ENCODE measurements at places on chromosomes 2 and 18. TPM values are rescaled to one million over a fixed set of nuclear protein-coding genes. Genes with fewer than 3 reads are reported as not detected.

GRCh38 chr18:24964216-24964615 lies 387.8 kb downstream of the ZNF521 start:
- DNase-seq, result peak; percentile 43

DNA sequence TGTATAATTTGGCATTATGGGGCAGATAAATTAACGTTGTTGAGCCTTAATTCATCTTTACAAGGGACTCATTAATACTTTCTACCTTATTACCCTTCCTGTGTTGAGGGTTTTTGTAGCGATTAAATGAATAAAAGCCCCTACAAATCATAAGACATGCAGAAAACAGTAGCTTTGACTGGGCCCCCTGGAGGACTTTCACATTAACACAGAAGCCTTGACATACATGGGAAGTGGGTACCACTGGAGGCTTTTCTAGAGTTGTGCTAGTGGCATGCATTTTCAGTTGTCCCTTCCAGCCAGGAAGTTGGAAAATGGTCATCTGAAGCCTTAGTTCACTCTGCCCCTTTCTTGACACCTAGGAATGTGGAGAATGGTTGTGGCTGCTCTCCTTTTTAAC lies 30.2 kb downstream of the MTA3 start:
- no peak for DNase-seq

DNA sequence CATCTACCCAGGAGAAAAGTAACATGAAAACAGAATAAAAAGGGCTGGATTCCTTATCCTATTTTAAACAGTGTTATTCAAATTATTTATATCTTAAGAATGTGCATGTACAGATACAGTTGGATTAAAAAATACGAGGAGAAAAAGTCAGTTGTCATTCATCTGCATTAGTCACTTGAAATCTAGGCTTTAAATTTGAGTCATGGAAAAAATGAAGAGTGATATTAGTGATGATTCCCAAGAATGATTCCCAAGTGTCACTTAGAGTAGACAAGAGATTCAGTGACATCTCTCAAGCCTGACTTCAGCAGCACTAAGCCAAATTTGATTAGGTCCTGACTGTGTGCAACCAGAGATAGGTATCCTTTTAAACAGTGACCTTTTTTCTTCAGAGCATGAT lies 394.2 kb downstream of the IRS1 start:
- DNase-seq, result no peak

- no peak for DNase-seq
These were observed 1386.5 kb downstream of the RPIA start for GRCh38 chr2:90077948-90078347.

DNA sequence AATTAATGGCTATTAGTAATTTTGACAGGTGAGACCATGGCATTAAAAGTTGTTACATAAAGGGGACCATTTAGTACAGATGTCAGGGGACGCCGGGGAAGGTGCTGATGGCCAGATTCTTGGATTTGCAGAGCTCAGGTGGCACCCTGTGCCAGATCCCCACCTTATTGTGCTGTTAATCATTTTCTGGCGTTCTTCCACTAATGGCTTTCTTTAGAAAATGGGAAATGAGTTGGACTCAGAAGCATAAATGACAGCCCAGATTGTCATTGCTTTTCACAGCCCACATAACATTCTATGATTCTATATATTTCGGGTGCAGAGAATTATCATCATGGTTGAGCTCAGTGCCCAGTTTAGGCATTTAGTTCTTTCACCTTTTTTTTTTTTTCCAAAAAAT lies 257.2 kb upstream of the TCF4 start:
- DNase-seq, result no peak

- DNase-seq, result no peak
These were observed 129.5 kb downstream of the PAX3 start for GRCh38 chr2:222169346-222169745.

DNA sequence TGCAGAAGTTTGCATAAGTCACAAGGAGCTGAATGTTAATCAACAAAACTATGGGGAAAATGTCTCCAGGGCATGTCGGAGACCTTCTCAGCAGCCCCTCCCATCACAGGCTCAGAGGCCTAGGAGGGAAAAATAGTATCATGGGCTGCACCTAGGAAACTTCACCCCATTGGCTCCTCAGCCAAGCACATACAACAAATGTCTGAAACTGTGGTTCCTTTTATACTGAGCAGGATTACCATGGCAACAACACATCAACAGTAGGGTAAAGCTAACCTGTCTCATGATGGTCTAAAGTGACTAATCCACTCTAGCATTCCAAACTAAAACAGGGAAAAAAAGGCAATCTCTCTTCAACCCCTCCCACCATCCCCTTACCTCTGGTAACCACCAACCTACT lies 3.2 kb upstream of the NEMP2 start:
- peak; percentile 59 for DNase-seq

LBX2 gene
- total RNA-seq, result 3.0 TPM

GRCh38 chr2:189285962-189286645 lies 106.5 kb upstream of the COL5A2 start:
- DNase-seq, result peak; percentile 98

DNA sequence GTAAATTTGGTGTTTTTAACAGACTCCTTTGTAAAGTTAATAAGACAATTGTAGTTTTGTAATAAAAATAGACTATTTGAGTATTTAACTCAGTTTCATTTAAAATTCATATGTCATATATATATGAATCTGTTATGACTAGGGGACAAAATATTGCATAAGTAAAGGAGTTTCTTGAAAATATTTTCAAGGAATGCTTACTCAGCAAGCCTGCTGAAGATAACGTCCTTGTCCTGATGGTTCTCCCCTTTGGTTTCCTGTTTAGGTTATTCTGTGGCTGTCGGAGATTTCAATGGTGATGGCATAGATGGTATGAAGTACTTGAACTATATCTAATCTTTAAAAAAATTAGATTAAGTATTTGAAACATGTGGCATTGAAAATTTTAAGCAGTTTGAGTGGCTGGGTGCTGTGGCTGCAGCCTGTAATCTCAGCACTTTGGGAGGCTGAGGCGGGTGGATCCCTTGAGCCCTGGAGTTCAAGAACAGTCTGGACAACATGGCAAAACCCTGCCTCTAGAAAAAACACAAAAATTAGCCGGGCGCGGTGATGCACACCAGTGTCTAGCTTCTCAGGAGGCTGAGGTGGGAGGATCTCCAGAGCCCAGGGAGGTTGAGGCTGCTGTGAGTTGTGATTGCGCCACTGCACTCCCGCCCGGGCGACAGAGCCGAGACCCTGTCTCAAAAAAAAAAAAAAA lies 47.1 kb downstream of the ITGAV start:
- DNase-seq, result no peak

GRCh38 chr2:239674101-239674980 lies 273.5 kb upstream of the HDAC4 start:
- no peak for DNase-seq

DNA sequence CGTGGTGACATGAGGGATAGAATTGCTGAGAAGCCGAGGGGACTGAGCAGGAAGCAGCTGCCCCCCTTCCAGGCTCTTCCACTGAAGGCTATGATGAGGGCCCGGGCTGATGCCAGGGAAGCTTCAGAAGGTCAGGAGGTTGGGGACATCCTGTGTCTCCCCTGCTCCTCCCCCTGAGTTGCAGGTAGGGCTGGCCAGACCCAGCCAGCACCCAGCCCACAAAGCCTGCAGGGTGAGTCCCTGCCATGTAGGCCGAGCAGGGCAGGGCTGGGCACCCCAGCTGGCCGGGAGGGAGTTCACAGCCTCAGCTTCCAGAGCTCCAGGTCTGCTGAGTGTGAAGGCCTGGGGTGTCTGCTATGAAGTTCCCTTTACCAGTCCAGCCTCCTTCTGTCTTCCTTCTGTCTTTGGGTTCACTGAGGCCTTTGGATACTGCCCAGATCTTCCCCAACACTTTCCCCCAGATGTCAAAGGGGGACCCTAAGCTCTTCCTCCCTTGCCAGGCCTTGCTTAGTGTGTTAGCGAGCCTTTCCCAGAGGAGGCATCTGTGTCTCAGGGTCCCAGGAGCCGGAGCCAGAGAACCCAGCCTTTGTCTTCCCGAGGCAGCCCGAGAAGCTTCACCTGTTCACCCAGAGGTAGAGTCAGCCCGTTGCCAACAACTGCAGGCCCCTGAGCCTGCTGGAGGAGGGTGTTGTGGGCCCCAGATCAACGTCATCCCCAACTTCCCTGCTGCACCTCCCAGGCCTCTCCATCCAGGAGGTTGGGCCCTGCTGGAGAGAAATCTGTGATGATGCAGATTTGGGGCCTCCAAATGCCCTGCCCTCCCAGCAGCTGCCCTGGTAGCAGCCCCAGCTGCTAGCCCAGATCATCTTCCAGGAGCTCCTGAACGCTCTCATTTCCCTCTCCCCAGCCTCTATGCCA lies 3.6 kb upstream of the NCL start:
- no peak for DNase-seq

TRIM54 gene
- not detected for total RNA-seq

REEP1 gene
- not detected for total RNA-seq

KCNIP3 gene
- 1.7 TPM for total RNA-seq

- no peak for DNase-seq
These were observed 27.8 kb downstream of the ZNF532 start for GRCh38 chr18:58892488-58892887.

DNA sequence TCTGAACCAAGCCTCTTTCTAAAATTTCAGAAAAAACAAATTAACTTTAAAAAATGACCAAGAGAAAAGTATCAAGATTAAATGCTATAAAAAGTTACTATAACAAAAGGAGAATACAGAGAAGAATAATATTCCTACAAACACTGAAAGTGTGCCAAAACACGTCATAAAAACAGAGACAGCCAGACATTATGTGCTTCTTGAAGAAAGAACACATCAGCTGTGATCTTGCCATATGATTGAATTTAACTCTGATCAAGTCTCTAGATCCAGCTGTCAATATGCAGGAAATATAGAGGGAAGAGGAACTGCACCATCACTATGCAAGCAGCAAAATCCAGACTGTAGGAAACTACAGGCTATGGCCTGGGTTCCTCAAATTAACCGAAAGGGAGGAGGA lies 33.7 kb upstream of the COL5A2 start:
- no peak for DNase-seq

GRCh38 chr18:42564761-42565160 lies 550.7 kb downstream of the RIT2 start:
- no peak for DNase-seq

TSGA10 gene
- 5.3 TPM for total RNA-seq

DNA sequence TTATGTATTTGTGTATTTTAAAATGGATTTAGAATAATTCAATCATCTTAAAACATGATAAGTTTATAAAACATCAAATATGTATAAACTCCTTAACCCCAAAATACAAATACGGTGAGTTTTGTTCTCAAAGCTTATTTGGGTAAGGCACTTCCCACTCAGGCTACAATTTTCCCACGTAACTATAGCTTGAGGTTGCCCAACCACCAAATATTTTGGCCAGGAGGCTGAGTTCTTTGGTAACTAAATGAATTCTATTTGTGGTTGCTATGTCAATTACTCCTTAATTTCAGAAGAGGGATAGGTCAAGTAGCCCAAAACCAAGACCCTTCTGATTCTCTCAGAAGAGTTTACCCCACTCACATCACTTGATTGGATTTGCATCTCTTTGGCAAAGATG lies 70.4 kb downstream of the MYL12B start:
- peak; percentile 66 for DNase-seq

GRCh38 chr2:120804459-120804858 lies 68.8 kb downstream of the GLI2 start:
- no peak for DNase-seq

UGT1A5 gene
- total RNA-seq, result not detected

TCF4 gene
- 57.6 TPM for total RNA-seq

- peak; percentile 100 for DNase-seq
These were observed 37.2 kb downstream of the AGPS start for GRCh38 chr2:177429688-177430325.

GRCh38 chr2:119184512-119184911 lies 26.0 kb upstream of the C1QL2 start:
- DNase-seq, result no peak

DNA sequence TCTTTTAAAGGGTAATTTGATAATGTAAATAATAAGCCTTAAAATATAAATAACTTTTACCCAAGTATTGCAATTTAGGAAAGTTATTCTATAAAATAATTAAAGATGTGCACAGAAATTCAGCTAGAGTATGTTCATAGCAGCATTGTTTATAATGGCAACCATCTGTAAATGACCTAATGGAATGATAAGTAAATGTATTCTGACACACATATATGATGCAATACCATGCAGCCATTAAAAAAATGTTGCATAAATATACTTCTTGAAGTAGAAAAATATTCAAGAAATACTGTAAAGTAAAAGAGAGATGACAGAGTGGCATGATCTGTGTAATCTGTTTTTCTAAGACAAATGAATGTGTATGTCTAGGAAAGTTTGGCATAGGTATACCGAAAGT lies 545.7 kb downstream of the ZEB2 start:
- DNase-seq, result peak; percentile 17

DNA sequence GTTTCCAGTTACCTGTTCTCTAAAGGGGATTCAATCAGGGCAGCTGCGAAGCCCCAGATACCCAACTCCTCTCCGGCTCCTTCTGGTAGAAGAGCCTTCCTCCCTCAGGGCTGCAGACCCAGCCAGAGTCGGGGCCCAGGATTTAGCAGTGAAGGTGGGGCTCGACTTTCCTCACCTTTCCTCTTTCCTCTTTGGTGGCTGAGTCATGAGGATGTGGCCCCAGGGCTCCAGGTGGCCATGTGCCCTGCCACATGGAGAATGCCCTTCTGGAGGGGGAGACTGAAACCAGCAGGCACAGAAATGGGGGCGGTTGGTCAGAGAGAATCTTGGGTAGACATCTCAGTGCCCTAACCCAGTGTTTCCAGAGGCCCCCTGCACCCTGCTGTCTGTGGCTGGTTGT lies 402.6 kb downstream of the NBAS start:
- no peak for DNase-seq

TYW5 gene
- total RNA-seq, result 10.1 TPM

FEV gene
- total RNA-seq, result not detected

GRCh38 chr2:47221946-47222345 lies 66.8 kb upstream of the STPG4 start:
- peak; percentile 86 for DNase-seq

GRCh38 chr2:8645176-8645831 lies 36.6 kb upstream of the ID2 start:
- DNase-seq, result no peak

DNA sequence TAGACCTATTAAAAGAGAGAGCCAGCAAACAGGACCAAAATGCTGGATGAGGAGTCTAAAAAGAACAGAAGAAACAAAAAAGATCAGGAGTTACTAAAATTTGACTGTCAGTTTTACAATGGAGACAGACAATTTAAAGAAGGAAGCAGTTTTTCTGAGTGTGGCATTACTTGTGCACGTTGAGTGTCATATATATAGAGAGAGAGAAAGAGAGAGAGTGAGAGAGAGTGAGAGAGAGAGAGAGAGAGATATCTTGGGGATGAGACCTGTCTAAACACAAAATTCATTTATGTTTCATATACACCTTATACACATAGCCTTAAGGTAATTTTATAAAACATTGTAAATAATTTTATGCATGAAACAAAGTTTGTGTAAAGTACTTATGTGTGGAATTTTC lies 2.1 kb upstream of the GALNT3 start:
- DNase-seq, result no peak
